ENCODE measurements at places on chromosomes 1 and 21.

DNA sequence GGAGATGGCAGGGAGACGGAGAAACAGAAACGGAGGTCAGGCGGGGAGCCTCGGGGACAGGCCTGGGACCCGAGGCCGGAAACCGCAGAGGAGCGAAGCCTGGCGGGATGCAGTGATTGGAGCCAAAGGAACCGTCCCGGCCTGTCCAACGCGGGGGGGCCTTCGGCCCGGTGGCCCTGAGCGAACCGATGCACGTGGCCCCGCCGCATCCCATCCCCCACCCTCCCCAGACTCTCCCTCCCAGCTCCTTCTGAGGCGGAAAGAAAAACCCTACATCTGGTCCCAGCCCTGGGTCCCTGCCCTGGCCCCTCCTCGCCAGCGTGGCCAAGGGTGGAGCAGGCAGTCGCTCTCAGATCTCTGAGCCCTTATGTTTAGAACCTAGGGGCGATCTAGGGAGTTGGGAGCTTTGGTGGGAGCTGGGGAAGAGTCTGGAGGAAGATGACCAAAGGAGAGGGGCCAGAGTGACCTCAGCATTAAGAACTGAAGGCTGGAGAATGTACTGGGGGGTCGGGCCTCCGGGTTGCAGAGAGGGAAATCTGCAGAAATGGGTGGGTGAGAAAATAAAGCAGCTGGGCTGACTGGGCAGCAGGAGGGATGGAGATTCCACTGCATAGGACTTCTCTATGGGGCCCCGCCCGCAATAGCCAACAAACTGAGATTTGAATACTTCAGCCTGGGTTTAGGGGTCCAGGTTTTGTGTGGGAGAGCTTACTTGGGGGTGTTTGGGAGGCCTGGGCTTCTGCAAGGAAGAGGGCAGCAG is 1.5 kb upstream of the CRABP2 start:
- peak; percentile 40 for DNase-seq

GRCh38 chr1:65844296-65844695 is 51.6 kb downstream of the PDE4B start:
- DNase-seq = no peak

DNA sequence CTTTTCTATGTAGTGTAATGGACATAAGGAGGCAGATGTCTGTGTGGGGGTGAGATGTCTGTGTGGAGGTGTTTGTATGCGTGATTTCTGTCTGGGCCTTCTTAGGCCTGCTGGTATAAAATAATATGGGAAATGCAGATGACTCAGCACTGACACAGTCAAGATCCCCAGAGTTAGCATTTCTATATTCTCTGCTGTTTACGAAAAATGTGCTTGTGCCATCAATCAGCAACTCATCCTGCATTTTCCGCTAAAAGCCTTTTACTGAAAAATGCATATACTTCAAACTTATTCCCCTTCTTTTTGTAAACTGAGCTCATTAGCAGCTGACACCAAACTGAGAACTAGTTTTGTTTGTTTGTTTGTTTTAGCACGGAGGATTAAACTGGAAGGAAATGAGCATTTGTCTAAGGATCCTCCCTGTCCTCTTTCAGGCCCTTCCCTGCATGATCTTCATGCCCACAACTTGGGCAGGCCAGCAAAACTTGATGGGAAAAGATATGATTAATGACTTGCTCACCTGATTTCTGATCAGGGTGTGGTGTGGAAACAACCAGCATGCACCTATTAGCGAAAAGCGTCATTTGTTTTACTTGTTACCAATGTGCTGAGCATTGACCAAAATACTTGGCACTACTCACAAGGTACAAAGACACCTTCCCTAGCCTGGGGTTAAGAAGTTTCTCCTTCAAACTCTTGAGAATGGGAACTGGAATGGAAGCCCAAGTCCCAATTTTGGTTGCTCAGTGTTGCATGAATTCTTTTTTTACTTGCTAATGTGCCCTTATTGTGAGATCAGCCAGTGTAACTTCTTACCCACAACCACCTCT is 77.4 kb downstream of the NDUFS5 start:
- DNase-seq = peak; percentile 62

- DNase-seq = no peak
Observed at GRCh38 chr21:22791376-22791775, 1793.2 kb downstream of the NCAM2 start.

DNA sequence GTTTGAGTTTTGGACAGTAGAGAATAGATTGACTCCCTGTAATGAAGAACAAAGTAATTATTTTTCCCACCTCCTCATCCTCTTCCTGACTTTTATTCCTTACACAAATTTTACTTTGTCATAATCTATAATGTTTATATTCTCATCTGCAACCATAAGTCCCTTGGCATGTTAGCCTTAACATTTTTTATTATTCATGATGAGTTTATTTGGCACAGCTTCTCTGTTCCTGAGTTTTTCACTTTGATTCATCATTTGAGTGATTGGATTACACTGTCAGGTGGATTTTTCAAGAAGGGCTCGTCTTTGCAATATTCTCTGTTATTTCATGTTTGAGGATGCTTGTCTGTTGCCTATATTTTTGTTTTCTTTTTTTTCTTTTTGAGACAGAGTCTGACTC is 35.7 kb downstream of the TNFRSF8 start:
- no peak for DNase-seq

DNA sequence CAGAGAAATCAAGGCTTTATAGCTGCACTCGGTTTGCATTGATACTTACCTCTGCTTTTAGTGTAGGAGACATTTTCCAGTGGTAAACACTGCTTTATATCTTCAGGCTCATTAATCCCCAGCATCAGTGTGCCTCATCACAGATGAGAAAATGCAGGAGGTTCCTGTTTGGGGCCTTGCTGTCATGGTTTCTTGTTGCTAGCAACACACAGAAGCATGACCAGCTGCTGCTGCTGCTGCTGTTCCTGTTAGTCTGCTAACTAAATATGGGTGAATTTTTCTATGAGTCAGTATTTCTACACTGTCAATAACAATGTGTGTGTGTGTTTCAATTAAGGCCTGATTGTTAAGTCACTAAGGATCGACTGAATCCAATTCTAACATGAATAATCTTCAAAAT is 85.8 kb upstream of the RGS1 start:
- DNase-seq = peak; percentile 96

- DNase-seq = peak; percentile 77
Observed at GRCh38 chr1:209895709-209896108, 42.3 kb upstream of the SYT14 start.

DNA sequence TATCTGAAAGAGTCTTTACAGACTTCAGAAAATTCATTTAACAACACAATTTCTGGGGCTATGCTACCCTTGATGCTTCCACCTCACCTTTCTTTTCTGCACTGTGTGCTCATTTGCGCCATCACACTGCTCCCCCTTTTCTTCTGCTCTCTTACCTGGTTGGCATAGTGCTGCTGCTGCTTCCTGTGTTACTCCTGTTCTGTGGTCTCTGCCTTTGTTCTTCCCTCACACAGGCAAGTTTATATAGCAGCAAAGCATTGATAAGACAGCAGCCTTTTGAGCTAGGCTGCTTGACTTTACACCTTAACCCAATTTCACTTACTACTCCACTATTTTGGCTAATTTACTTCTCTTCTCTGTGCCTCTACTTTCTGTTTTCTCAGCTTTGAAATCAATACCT is 18.3 kb downstream of the SGIP1 start:
- DNase-seq = no peak

- peak; percentile 33 for DNase-seq
Observed at GRCh38 chr1:38076038-38076437, 29.4 kb upstream of the POU3F1 start.

- no peak for DNase-seq
Observed at GRCh38 chr1:216559359-216559758, 136.1 kb upstream of the USH2A start.

All from astrocyte of the spinal cord (primary cell).